ENCODE measurements at places on chromosomes 16 and 17. TPM values are rescaled to one million over a fixed set of nuclear protein-coding genes. Genes with fewer than 3 reads are reported as not detected.

PNMT gene
- total RNA-seq, result not detected

RAB37 gene
- 0.19 TPM for total RNA-seq

TPPP3 gene
- 0.28 TPM for total RNA-seq

VWA3A gene
- not detected for total RNA-seq

CCL16 gene
- total RNA-seq, result not detected

WSCD1 gene
- total RNA-seq, result 0.85 TPM

BCO1 gene
- total RNA-seq, result not detected

DUSP3 gene
- total RNA-seq, result 73.6 TPM

CLEC19A gene
- total RNA-seq, result not detected

TLCD2 gene
- 2.0 TPM for total RNA-seq

WDR59 gene
- 12.8 TPM for total RNA-seq

ZFPM1 gene
- 3.3 TPM for total RNA-seq

ZNF646 gene
- total RNA-seq, result 14.6 TPM

CSH2 gene
- total RNA-seq, result not detected

ZNF598 gene
- 21.1 TPM for total RNA-seq

KRTAP2-3 gene
- under 0.01 TPM for total RNA-seq

KRTAP9-7 gene
- not detected for total RNA-seq

CCDC154 gene
- total RNA-seq, result 1.4 TPM

PTX4 gene
- total RNA-seq, result 0.19 TPM

CNP gene
- 68.6 TPM for total RNA-seq

LRRC37A2 gene
- 6.2 TPM for total RNA-seq

VMO1 gene
- not detected for total RNA-seq

LMF1 gene
- total RNA-seq, result 28.2 TPM

CDRT15L2 gene
- not detected for total RNA-seq

RAMP2 gene
- 0.58 TPM for total RNA-seq

SMYD4 gene
- total RNA-seq, result 7.9 TPM

UMOD gene
- total RNA-seq, result not detected

SBK1 gene
- total RNA-seq, result not detected

MYOCD gene
- 13.8 TPM for total RNA-seq

MYH1 gene
- not detected for total RNA-seq

SYCE1L gene
- not detected for total RNA-seq

NOD2 gene
- total RNA-seq, result 0.28 TPM

TUBD1 gene
- total RNA-seq, result 7.3 TPM

CYLD gene
- total RNA-seq, result 55.8 TPM

NPB gene
- total RNA-seq, result 0.58 TPM

HLF gene
- under 0.01 TPM for total RNA-seq

KRTAP17-1 gene
- not detected for total RNA-seq

FBRS gene
- total RNA-seq, result 22.0 TPM

TRIM47 gene
- 7.7 TPM for total RNA-seq

CDH16 gene
- 0.19 TPM for total RNA-seq

FA2H gene
- total RNA-seq, result not detected

VTN gene
- 0.19 TPM for total RNA-seq

CETP gene
- 0.56 TPM for total RNA-seq

RNF43 gene
- 0.28 TPM for total RNA-seq
